ENCODE measurements at places on chromosomes 16 and 17. TPM values are rescaled to one million over a fixed set of nuclear protein-coding genes. Genes with fewer than 3 reads are reported as not detected.

DNA sequence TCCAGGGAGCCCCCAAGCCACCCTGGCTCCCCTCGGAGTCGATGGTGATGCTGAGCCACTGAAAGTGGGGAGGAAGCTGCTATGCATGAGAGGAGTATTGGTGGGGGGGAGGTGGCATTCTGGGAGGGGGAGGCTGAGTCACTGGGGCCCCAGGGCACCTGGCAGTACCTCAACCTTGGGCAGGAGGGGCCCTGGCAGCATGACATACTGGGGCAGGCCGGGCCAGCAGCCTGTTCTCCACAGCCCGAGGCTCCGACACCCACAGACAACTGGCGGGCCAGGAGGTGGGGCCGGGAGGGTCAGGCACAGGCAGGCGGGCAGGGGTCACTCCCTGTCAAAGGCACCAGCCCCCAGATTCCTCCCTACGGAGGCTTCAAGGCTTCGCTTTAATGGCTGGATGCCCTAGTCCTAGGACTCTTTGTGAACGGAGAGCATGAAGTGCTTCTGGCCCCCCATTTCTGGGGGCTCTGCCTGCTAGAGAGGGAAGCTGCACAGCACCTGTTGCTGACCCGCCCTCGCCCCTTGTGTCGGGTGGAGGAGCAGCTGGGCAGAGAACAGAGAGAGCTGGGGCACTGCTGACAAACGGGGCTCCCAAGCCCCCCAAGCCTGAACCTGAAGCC lies 928 bp downstream of the CASKIN2 start:
- ATAC-seq: no peak

- no peak for ATAC-seq
Measured at GRCh38 chr16:17835118-17835876, 364.5 kb upstream of the XYLT1 start.

- ATAC-seq: no peak
Measured at GRCh38 chr17:55377671-55378275, 43.9 kb downstream of the MMD start.

- ATAC-seq: peak; percentile 7
Measured at GRCh38 chr17:38867968-38868816, 1.7 kb upstream of the LASP1 start.

GRCh38 chr17:81910840-81911276 lies 341 bp downstream of the PCYT2 start:
- ATAC-seq: no peak

GRCh38 chr17:76005263-76006149 lies 4.9 kb downstream of the CDK3 start:
- peak; percentile 55 for ATAC-seq

DNA sequence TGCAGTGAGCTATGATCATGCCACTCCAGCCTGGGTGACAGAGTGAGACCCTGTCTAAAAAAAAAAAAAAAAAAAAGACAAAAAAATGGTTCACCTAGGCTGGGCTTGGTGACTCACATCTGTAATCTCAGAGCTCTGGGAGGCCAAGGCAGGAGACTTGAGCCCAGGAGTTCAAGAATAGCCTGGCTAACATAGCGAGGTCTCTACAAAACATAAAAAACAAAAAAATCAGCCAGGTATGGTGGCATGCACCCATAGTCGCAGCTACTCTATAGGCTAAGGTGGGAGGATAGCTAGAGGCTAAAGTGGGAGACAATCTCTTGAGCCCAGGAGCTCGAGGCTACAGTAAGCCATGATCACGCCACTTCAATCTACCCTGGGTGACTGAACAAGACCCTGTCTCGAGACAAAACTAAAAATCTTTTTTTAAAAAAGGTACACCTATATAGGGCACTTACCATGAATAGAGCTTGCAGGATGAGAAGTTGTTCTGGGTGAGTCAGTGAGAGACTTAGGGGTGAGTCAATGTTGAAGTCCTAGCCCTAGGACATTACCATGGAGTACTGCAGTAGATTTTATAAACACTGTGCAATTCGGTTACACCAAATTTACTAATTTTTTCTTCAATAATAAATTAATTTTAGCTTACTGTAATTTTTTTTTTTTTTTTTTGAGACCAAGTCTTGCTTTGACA lies 19.0 kb downstream of the USP32 start:
- no peak for ATAC-seq

DNA sequence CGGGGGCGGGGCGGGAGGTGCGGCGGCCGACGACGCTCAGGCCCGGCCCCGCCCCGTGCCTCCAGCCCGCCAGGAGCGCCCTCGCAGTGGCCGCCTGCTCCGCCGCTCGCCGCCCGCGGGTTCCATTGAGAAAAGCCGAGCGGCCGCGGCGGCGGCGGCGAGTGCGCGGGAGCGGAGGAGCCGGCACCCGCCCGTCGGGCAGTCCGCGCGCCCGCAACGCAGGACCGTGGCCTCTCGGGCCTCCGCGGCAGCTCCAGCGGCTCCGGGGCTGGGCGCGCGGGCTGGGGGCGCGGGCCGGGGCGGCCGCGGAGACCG lies at the start of gene ZFPM1:
Gene ZFPM1 (plus strand): TSS at position 64 of the 315 bp plus-strand sequence. CDS start 359 bp downstream, outside the sequence.
- ATAC-seq: no peak

- ATAC-seq: no peak
Measured at GRCh38 chr16:28260193-28260592, 32.1 kb upstream of the SBK1 start.

DNA sequence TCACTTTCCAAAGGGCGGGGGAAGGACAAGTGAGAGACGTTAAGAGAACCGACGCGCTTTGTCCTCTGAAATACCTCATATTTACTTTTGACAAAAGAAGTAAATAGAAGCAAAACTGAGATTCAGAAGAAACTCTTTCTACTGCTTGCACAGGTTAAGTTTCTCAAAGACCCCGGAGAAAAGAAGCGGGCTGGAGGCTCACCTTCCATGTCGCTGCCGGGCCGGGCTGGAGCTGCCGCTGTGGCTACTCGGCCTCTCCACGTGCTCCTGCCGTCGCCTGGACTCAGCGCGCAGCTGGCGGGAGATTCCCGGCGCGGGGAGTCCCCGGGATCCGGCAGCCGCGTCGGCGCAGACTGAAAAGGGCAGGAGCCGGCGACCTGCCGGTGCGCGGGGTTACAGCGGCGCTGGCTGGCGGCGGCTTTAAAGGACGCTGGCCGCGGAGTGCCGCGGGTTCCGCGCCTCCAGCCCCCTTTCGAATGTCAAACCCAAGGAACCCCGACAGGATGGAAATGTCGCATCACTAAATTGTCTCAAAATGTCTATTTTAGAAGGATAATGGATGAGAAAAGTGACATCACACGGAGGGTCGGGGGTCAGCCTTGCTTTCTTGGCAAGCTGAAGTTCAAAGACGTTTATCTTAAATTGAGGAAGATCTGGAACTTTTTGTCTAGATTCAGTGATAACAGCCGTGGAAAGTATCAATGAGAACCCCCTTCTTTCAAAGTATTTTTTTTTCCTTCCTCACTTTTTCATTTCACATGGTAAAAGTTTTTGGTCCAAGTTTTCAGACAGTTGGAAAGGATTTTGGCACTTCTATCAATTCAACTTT lies at the start of gene IKZF3:
Gene IKZF3 (minus strand): TSS at position 395 of the 829 bp plus-strand sequence. CDS start 186 bp downstream, at position 209.
- ATAC-seq: no peak

GRCh38 chr16:17369421-17370222 lies 101.1 kb downstream of the XYLT1 start:
- ATAC-seq: peak; percentile 39

DNA sequence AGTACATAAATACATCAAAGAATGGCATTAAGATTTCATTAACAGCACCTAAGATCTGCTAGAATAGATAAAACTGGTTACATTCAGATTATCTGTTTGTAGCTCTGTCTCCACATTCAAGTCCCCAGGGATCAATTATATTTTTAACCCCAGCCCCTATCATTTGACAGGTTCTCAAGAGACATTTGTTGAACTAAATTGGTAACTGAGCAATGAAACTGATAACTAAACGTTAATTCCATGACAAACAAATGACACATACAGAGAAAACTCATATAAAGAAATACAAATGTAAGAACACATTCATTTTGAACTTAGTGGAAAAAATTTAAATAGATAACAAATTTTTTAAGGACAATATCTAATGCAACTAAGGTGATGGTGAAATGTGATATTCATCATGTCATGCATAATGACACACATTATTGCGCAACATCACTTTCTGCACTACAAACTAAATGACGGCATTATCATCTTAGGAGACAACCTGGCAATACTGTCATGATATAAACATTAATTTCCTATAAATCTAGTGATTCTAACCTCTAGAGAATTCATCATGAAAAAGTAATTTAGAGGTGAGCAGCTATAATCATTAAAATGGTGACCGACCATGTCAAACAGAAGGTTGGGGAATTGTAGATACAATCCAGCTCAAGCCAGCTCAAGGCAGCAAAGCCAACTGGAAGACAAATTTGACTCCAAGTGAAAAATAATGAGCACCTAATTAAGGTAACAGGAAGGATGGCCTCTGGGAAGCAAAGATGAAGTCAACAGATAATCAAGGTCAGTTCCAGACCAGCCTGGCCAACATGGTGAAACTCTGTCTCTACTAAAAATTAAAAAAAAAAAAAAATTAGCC lies 9.5 kb downstream of the ARHGAP17 start:
- ATAC-seq: peak; percentile 50

GRCh38 chr16:12502676-12503075 lies 301.0 kb downstream of the CPPED1 start:
- ATAC-seq: no peak

- ATAC-seq: peak; percentile 39
Measured at GRCh38 chr16:61128545-61129323, 907.5 kb downstream of the CDH8 start.

GRCh38 chr17:15999974-16000827 lies 577 bp downstream of the TTC19 start:
- ATAC-seq: peak; percentile 47

DNA sequence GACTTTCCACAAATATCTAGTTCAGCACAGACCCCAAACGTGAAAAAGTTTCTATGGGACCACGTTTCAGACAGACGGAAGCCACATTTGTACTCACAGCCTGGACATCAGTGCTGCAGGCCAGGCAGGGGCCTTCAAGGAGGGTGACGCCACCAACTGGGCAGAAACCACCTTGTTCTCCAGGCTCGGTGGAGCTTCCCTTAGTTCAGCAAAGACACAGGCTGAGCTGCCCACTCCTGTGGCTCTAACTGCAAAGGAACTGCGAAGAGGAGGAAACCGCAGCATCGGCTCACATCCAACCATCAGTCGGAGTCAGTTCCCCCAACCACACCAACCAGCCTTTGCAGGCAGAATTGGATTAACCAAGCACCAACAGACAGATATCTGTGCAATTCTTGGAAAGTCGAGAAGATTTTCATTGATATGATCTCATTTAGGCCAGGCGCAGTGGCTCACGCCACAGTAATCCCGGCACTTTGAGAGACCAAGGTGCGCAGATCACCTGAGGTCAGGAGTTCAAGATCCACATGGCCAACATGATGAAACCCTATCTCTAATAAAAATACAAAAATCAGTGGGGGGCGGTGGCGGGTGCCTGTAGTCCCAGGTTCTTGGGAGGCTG lies 73.3 kb upstream of the CNEP1R1 start:
- no peak for ATAC-seq

GRCh38 chr16:10067406-10067805 lies 114.8 kb downstream of the GRIN2A start:
- no peak for ATAC-seq

The MLKL gene
- total RNA-seq: 6.9 TPM

The CHD9NB gene
- 1.1 TPM for total RNA-seq

The NAT9 gene
- 22.4 TPM for total RNA-seq

The AOC2 gene
- total RNA-seq: 0.81 TPM

The ITGAD gene
- not detected for total RNA-seq

The NPIPB4 gene
- total RNA-seq: 98.7 TPM

The PIRT gene
- total RNA-seq: 2.1 TPM

The MAF gene
- total RNA-seq: 42.0 TPM

Data from gastroesophageal sphincter (tissue), 4 donors.